ENCODE measurements at places on chromosomes 1 and 21. TPM values are rescaled to one million over a fixed set of nuclear protein-coding genes. Genes with fewer than 3 reads are reported as not detected.
A peak's percentile ranks its signal among the peaks of the same experiment; 100 is the strongest.

- H3K36me3 ChIP-seq, result no peaks in the 10 kb centered on the region
- no peak for DNase-seq
- no peaks in the 10 kb centered on the region for H3K27me3 ChIP-seq
- H3K27ac ChIP-seq, result no peak overlapping the region
- H3K4me3 ChIP-seq, result no peak overlapping the region
- H3K4me1 ChIP-seq, result peaks cover 5% of the 10 kb centered on the region
Observed at GRCh38 chr1:227489572-227489971, 73.8 kb upstream of the ZNF678 start.

The LCE3D gene
- total RNA-seq, result not detected

DNA sequence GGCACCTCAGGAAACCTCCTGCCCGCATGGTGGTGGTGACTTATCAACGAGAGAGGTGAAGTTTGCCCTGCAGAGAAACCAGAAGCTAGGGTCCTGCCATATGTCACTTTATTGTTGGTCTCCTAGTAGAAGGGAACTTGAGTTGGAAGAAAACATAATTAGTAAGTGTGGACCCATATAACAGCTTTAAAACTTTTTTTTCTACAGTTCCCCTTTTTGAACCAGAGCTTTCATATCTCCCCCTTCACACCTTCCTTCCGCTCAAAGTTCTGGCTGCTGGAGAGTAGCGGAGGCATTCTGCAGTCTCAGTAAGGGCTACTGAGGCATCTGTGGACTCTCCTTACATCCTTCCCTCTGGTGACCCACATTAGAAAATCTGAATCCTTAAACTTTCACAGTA, 48.9 kb downstream of the PHC2 start:
- no peaks in the 10 kb centered on the region for H3K36me3 ChIP-seq
- no peaks in the 10 kb centered on the region for H3K27me3 ChIP-seq
- DNase-seq, result no peak
- H3K4me3 ChIP-seq, result no peak overlapping the region
- peak overlapping the region; percentile 77 for H3K27ac ChIP-seq
- peaks cover 63% of the 10 kb centered on the region for H3K4me1 ChIP-seq

The FAM20B gene
- 39.0 TPM for total RNA-seq

GRCh38 chr1:226748306-226748705, 9.2 kb upstream of the ITPKB start:
- no peaks in the 10 kb centered on the region for H3K36me3 ChIP-seq
- no peaks in the 10 kb centered on the region for H3K27me3 ChIP-seq
- DNase-seq, result no peak
- H3K4me3 ChIP-seq, result no peak overlapping the region
- no peak overlapping the region for H3K27ac ChIP-seq

DNA sequence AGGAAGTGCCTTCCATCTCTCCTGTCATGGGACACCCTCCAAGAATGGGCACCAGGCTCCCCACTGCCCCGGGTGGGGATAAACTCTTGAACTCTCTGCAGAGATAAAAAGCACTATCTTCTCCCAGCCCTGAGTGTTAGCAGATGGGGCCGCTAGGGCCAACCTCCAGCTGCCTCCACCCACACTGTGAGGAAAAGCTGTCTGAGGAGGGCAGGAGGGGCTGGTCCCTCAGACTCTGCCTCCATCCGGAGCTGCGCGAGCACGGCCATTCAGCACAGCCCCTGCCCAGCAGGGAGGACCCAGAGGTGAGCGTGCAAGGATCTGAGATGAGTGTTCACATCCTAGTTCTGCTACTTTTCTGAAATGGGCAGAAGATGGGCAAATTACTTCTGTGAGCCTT, 51.8 kb upstream of the TRABD2B start:
- peak overlapping the region; percentile 80 for H3K27ac ChIP-seq
- no peaks in the 10 kb centered on the region for H3K27me3 ChIP-seq
- no peaks in the 10 kb centered on the region for H3K4me1 ChIP-seq
- no peak overlapping the region for H3K4me3 ChIP-seq

GRCh38 chr1:27603309-27603680, 649 bp downstream of the AHDC1 start:
- no peaks in the 10 kb centered on the region for H3K27me3 ChIP-seq
- peak overlapping the region; percentile 89 for H3K4me3 ChIP-seq
- no peak for DNase-seq

DNA sequence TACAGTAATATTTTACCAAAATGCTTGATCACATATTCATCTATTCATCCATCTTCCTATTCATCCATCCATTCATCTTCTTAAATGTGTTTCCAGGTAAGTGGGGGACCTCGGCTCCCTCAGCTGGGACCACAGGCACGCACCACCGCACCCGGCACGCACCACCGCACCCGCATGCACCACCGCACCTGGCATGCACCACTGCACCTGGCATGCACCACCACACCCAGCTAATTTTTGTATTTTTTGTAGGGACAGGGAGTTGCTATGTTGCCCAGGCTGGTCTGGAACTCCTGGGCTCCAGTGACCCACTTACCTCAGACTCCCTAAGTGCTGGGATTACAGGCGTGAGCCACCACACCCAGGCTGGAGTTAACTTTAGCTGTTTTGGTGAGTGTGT, 21.2 kb downstream of the ACTRT2 start:
- H3K27me3 ChIP-seq, result no peaks in the 10 kb centered on the region
- H3K4me1 ChIP-seq, result no peaks in the 10 kb centered on the region
- no peak overlapping the region for H3K4me3 ChIP-seq
- no peak overlapping the region for H3K27ac ChIP-seq
- no peaks in the 10 kb centered on the region for H3K36me3 ChIP-seq

GRCh38 chr1:48422009-48422408, 50.0 kb downstream of the SPATA6 start:
- H3K4me3 ChIP-seq, result no peak overlapping the region
- no peak overlapping the region for H3K27ac ChIP-seq
- H3K36me3 ChIP-seq, result no peaks in the 10 kb centered on the region
- no peaks in the 10 kb centered on the region for H3K4me1 ChIP-seq
- no peak for DNase-seq
- H3K27me3 ChIP-seq, result no peaks in the 10 kb centered on the region

DNA sequence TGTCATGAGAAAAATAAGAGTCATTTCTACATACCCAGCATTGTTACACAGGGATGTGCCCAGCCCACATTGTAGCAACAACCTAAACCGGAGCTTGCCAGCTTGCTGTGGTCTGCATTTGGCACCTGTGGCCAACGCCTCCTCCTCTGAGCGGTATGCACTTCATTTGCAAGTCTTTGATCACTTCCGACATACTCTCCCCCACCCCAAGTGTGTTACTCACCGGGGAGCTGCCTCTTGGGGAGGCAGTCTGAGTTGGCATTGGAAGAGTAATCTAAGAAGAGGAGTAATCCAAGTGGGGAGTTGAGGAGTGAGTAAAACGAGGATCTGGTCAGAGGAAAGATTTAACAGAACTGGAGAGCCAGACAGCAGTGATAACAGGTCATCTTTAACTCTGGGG, 3.8 kb downstream of the BCL9 start:
- H3K27me3 ChIP-seq, result no peaks in the 10 kb centered on the region
- peaks cover 46% of the 10 kb centered on the region for H3K4me1 ChIP-seq
- no peak for DNase-seq

GRCh38 chr1:153375511-153375910, at the start of gene S100A12:
S100A12 (minus strand) TSS chr1:153375621; CDS start chr1:153374592, 1,029 bp downstream.
- no peaks in the 10 kb centered on the region for H3K4me1 ChIP-seq
- H3K27me3 ChIP-seq, result no peaks in the 10 kb centered on the region
- no peaks in the 10 kb centered on the region for H3K36me3 ChIP-seq
- no peak within 1 kb of the TSS for H3K4me3 ChIP-seq
- no peak for DNase-seq

DNA sequence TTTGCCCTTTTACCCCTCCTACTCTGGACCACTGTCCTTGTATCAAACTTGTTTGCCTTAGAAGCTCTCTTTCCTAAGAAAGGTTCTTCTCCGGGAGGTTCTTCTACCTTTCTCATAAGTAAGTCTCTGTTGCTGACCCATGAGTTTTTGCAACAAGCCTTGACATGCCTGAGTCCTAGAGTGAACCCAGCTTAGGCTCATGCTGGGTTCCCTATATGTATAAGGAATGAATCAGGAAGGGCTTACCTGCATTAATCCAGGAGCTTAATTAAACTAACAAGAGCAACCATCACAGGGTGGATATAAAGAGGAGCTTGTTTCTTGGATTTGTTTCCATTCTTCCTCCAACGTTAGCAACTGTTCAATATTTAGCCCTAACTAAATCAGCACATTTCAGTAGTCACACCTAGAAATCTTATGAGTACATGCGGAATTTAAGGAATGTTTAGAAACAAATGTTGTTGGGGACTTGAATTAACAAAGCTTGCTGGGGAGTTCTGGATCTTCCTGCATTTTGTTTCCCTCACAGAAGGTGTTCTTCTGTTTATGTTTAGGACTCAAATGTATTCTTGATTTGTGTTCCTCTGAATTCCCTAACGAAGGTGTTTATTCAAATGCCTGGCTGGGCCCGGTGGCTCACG, 64.3 kb upstream of the RAB3GAP2 start:
- H3K36me3 ChIP-seq, result no peaks in the 10 kb centered on the region
- DNase-seq, result no peak
- H3K27ac ChIP-seq, result no peak overlapping the region
- no peak overlapping the region for H3K4me3 ChIP-seq
- no peaks in the 10 kb centered on the region for H3K4me1 ChIP-seq

GRCh38 chr1:54542962-54543539, 5.0 kb upstream of the ACOT11 start:
- no peaks in the 10 kb centered on the region for H3K4me1 ChIP-seq
- no peaks in the 10 kb centered on the region for H3K27me3 ChIP-seq
- peak overlapping the region; percentile 54 for H3K27ac ChIP-seq
- no peaks in the 10 kb centered on the region for H3K36me3 ChIP-seq
- peak overlapping the region; percentile 59 for H3K4me3 ChIP-seq

DNA sequence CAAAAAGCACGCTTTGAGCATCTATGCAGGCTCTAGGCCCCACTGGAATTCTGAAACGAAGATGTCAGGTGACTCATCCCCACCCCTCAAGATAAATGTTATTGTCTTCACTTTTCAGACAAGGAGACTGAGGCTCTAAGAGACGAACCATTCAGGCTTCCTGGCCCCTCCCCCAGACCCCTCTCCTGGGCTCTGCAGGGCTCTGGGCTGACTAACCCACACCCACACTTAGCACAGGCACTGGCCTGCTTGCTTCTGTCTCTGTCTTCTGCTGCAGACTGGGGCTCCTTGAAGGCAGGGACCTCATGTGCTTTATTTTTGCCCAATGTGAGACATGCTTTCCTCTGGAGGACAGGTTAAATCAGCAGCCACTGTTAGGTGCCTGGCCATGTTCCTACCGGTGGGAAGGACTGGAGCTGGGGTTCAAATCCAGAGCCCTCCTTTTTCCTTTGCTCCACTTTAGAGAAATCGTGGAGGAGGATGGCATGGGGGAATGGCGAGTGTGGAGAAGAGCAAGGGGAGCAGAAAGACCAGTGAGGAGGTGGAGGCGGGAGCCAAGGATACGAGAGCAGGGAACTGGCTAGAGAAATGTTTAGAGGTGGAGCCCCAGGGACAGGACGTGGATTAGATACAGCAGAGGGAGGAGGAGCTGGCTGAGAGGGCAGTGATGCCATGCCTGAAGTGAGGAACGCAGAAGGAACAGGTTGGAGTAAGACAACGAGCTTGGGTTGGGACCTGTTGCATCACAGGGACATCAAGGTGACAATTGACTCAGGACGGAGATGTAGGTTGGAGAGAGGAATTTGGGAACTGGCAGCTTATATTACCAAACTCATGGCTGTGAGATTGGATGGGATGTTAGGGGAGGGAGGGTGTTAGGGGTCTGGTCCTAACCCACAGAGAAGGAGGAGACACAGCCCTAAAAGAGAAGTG, 1.7 kb downstream of the TMEM125 start:
- no peak overlapping the region for H3K27ac ChIP-seq
- no peaks in the 10 kb centered on the region for H3K36me3 ChIP-seq
- no peak for DNase-seq
- H3K4me1 ChIP-seq, result peaks cover 20% of the 10 kb centered on the region
- no peak overlapping the region for H3K4me3 ChIP-seq

The ELAVL4 gene
- total RNA-seq, result 1.4 TPM

GRCh38 chr1:186375152-186375928, at the start of the genes ODR4 and TPR:
ODR4 (plus strand) TSS chr1:186375838; CDS start chr1:186379786, 3,948 bp downstream.
TPR (minus strand) TSS chr1:186375253; CDS start chr1:186375028, 225 bp downstream.
- peak; percentile 98 for DNase-seq
- peak within 1 kb of the TSS; percentile 94 for H3K27ac ChIP-seq
- H3K27me3 ChIP-seq, result no peaks in the 10 kb centered on the region
- peak within 1 kb of the TSS; percentile 78 for H3K4me3 ChIP-seq
- peaks cover 18% of the 10 kb centered on the region for H3K36me3 ChIP-seq
- peaks cover 39% of the 10 kb centered on the region for H3K4me1 ChIP-seq

The LCE2B gene
- not detected for total RNA-seq

- no peak overlapping the region for H3K27ac ChIP-seq
- no peak overlapping the region for H3K4me3 ChIP-seq
- no peaks in the 10 kb centered on the region for H3K36me3 ChIP-seq
- H3K4me1 ChIP-seq, result no peaks in the 10 kb centered on the region
- no peaks in the 10 kb centered on the region for H3K27me3 ChIP-seq
Observed at GRCh38 chr1:232352366-232352765, 277.6 kb downstream of the SIPA1L2 start.

DNA sequence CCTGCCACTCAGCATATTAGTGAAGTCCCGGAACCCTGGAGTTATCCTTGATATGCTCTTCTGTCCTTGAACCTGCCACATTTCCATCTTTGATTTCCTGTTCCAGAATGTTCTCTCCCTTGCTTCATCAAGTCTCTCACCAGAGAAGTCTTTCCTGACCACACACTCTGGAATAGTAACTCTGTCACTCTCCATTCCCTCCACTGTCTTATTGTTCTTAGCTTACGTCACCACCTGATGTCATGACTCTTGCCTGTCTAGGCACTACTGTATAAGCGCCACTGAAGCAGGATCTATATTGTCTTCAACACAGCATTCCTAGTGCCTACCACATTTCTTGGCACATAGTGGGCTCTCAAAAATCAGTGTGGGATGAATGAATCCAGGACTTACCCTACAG, 65.4 kb upstream of the SMYD2 start:
- DNase-seq, result no peak
- no peaks in the 10 kb centered on the region for H3K27me3 ChIP-seq
- no peak overlapping the region for H3K27ac ChIP-seq
- H3K4me1 ChIP-seq, result peaks cover 5% of the 10 kb centered on the region
- no peak overlapping the region for H3K4me3 ChIP-seq

The PDZK1IP1 gene
- 10.6 TPM for total RNA-seq

The GABPA gene
- total RNA-seq, result 18.1 TPM

DNA sequence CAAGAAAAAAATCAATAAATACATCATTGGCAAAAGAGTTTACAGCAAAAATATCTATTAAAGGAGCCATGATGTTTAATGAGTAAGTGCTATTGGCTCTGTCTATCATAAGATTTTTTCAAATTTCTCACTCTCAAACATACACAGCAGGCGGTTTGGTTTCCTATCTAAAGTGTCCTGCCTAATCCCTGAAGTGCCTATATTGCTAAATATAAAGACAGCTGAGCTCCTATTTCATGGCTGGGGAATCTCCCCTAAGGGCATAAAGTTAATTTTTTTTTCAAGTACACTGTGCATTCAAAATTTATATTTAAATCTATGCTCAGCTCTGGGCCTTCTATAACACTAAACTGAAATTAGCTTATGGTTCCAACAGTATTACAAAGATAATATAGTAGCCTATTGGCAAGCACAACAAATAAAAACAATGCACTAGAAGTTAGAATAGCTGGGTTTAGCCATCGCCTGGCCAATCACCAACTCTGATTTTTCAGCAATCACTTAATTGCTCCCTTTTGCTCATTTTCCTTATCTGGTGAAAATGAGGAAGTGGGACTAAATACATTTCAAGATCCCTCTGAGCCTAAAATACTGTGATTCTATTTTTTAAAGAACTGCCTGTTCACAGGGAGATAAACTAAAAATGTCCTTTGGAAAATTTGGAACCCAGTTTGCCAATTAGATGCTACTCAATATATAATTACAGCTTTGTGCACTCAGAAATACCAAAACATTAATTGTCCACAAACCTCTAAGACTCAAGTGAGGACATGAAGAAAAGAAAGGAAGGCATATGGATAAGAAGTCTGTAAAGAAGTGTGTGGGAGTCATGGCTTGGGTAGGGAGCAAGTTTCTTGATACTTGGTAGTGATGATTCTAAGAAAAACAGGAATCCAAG, 62.5 kb downstream of the WDR64 start:
- H3K27me3 ChIP-seq, result no peaks in the 10 kb centered on the region
- DNase-seq, result no peak
- no peak overlapping the region for H3K4me3 ChIP-seq
- H3K4me1 ChIP-seq, result no peaks in the 10 kb centered on the region
